Esophagus squamous epithelium (tissue), 5 donors: ENCODE measurements at places on chromosomes 11 and 22.

- no peak for DNase-seq
These were observed 46.6 kb downstream of the ST14 start for GRCh38 chr11:130206141-130206540.

GRCh38 chr11:105372206-105372605 is 232.6 kb upstream of the CARD18 start:
- no peak for DNase-seq

GRCh38 chr11:1126935-1127663 is 30.7 kb upstream of the MUC5AC start:
- no peak for DNase-seq

GRCh38 chr11:119195680-119196079 is 10.4 kb downstream of the NHERF4 start:
- no peak for DNase-seq

- no peak for DNase-seq
These were observed 4.9 kb downstream of the OR52K2 start for GRCh38 chr11:4454021-4454420.

DNA sequence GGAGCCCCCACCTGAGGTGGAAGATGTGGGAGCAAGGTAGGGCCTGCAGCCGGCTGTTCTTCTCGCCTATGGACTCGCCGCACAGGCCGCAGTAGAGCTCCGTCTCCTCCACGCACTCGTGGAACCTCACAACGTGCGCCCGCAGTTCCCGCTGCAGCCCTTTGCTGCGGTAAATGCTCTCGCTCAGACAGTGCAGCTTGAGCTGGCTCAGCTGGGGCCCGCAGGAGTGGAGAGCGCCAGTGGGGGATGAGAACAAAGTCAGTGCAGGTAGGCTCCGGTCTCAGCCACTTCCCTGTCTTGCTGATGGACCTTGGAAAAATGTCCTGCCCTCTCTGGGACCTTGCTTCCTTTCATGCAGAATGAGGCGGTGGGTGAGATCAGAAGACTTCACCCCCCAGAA is 10.2 kb downstream of the RAPSN start:
- DNase-seq, result no peak

DNA sequence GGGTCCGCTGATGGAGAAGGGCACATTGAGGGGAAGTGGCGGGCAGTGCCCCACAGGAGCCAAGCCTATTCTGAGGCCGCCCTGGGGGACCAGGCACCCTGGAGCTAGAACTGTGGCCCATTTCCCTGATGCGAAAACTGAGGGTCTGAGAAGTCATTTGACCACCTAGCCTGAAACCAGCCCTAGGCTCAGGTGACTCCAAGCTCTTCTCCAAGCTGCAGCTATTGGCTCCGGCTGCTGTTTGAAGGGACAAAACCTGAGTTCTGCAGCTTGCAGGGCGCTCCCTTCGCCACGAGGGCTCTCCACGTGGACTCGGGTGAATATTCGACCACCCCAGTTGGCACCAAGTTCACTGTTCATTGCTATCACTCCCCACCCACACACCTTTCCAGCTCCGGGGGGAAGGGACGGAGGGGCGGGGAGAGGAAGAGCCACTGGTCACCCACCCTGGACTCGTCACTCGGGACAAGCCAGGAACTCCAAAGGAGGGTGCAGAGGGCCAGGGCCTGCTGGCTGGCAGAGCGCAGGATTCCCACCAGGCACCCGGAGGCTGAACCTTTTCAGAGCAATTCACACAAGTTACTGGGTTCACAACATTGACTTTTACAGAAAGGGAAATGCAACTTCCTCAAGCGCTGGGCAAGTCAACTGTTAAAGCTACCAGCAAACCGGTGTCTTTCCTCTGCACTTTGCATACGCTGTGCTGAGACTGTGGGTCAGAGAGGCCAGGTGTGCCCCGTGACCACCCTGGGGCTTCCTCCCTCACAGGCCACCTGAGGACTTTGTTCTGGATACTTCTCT is 1.1 kb upstream of the RAC2 start:
- no peak for DNase-seq

DNA sequence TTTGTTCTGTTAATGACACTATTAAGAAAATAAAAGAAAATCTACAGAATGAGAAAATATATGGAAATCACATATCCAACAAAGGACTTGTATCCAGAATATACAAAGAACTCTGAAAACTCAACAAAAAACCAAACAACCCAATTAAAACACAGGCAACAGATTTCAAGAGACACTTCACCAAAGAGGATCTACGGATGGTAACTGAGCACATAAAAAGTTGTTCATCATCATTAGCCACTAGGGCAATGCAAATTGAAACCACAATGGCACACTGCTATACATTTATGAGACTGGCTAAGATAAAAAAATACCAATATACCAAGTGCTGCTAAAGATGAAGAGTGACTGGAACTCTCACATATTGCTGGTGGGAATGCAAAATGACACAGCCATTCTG is 34.5 kb upstream of the SLC25A1 start:
- DNase-seq, result no peak

GRCh38 chr11:31246451-31247165 is 122.9 kb downstream of the DCDC1 start:
- no peak for DNase-seq
